ENCODE measurements at places on chromosomes 16 and 17. TPM values are rescaled to one million over a fixed set of nuclear protein-coding genes. Genes with fewer than 3 reads are reported as not detected.

- DNase-seq, result peak; percentile 33
These were observed 772 bp upstream of the SAMD14 start for GRCh38 chr17:50130559-50131305.

- no peak for DNase-seq
These were observed 392.1 kb downstream of the SOX9 start for GRCh38 chr17:72512649-72513556.

DNA sequence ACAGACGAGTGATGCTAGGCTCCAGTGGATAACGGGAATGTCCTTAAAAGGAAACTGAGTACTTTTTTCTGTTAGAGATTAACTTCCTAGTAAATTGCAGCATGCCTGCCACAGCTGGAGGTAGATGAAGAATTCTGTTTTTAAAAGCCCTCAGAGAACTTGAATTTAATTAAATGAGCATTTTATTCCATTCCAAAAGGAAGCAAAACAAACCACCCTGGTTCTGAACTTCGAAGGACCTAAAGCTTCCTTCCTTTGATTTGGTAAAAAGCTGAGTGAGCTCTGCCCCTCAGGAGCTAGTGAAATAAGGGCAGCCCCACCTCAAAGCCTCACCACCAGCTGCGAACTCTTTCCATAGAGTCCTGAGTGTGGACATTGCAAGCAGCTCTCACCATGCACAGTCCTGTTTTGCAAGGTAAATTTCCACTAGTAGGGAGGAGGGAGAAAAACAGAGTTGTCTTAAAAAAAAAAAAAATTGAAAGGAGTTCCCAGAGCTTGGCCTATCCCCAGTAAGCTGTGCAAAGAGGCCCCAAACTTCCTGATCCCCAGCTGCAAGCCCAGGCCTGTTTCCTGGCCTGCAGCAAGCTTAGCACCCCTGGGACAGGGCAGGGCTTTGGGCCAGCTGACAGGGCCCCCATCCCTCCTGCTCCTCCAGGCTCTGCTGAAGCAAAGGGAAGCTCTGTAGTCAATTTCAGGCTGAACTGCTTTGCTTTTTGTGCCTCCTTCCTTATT, 11.2 kb downstream of the CHD9NB start:
- DNase-seq, result no peak

ZNF423 gene
- total RNA-seq, result not detected

DNA sequence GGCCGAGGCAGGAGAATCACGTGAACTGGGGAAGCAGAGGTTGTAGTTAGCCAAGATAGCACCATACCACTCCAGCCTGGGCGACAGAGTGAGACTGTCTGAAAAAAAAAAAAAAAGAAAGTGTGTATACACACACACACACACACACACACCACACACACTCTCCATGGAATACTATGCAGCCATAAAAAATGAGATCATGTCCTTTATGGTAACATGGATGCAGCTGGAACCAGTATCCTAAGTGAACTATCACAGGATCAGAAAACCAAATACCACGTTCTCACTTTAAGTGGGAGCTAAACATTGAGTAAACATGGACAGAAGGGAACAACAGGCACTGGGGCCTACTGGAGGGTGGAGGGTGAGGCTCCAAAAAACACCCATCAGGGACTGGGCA, 16.7 kb downstream of the NDUFAB1 start:
- no peak for DNase-seq

- peak; percentile 48 for DNase-seq
These were observed 1.2 kb downstream of the SREBF1 start for GRCh38 chr17:17835415-17836249.

DNA sequence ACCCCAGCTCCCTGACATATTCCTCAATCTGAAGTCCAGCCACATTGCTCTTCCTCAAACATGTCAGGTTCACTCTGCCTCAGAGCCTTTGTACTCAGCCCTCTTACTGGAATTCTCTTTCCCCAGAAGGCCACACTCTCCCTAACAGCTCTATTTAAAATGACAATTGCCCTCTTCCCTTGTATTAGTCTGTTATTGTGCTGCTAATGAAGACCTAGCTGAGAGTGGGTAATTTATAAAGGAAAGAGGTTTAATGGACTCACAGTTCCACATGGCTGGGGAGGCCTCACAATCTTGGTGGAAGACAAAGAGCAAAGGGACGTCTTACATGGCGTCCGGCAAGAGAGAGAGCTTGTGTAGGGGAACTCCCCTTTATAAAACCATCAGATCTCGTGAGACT, 46.0 kb downstream of the HS3ST2 start:
- no peak for DNase-seq

DPEP3 gene
- not detected for total RNA-seq

DNA sequence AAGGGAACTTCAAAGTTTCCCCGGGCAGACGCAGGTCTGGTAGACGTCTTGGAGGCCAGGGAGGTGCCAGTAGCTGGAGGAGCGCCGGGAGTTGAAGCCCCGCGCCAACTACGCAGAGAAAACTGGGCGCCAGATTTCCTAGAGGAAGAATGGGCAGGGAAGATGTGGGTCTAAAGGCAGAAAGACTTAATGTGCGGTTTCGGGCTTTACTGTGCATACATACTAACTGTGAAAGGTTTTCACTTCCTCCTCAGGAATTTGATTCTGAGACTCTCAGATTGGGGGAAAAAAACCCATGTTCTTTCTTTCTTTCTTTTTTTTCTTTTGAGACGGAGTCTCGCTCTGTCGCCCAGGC, 331 bp upstream of the ZNF287 start:
- DNase-seq, result no peak

IGFALS gene
- not detected for total RNA-seq

SNX20 gene
- total RNA-seq, result 56.9 TPM

CCL1 gene
- 0.44 TPM for total RNA-seq

- DNase-seq, result peak; percentile 81
These were observed 2.8 kb upstream of the FUS start for GRCh38 chr16:31177136-31177535.

CORO1A gene
- 1,027 TPM for total RNA-seq

DNA sequence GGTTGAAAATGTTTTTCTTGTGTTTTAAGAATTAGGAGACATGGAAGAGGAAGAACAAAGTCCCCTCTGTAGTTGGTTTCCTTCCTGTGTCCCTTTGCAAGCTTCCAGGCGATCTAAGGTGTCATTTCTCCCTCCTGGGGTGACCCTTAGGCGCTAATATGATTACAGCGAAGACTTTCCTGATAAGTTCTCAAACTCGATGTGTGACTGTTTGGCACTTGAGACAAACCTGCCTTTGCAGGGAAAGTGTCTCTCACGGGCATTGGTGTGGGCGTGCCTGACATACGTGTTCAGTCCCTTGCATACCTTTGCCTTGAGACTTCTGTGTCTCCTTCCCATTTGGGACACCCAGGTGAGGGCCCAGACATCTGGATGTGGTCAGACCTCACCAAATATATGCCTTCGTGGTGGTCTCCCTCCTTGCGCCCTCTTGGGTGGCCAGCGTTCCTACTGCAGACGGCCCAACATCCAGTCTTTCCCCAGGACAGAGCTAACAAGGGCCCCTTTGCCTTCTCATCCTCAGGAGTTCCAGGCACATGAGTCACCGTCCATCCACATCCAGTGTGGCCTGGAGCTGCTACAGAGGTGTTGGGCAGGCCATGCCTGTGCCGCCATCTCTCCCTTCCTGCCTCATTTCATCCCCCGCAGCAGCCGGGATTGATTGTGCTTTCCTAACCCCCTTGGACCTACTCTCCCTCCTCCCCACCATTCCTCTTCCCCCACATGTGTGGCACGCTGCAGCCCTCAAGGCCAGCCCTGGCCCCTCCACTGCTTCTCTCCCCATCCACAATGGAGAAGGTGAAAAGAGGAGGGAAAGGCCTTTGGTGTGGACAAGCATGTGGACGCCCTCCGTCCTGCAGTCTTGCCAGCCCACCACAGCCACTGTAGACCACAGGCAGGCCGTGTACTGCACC, 3.1 kb upstream of the JPT2 start:
- no peak for DNase-seq

TEKT5 gene
- 0.15 TPM for total RNA-seq

DNA sequence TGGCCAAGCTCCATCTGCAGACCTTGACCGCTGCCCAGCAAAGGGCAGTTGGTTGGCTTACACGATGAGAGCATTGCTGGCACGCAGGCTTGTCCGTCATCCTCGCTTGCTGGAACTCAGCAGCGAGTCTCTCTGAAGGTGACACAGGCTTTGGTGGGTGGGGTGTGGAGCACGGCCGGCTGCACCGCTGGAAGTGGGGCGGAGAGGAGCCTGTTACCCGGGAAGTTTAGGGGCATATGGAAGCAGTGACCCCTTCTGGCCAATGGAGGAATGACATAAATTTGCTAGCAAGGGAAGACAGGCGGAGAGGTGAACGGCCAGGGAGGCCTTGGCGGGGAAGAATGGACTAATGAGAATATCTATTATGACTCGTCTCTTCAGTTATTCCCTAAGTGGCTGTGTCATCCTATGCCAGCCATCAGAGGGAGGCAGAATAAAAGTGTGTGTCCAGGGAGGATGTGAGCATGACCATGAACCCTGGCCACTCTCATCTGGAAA, 65.9 kb upstream of the SDK2 start:
- DNase-seq, result peak; percentile 71

DNAAF1 gene
- total RNA-seq, result not detected

GRCh38 chr17:67121316-67121891, 77.0 kb downstream of the CACNG1 start:
- DNase-seq, result no peak

GRCh38 chr17:75472119-75472518, 15.7 kb downstream of the TMEM94 start:
- DNase-seq, result no peak

DNA sequence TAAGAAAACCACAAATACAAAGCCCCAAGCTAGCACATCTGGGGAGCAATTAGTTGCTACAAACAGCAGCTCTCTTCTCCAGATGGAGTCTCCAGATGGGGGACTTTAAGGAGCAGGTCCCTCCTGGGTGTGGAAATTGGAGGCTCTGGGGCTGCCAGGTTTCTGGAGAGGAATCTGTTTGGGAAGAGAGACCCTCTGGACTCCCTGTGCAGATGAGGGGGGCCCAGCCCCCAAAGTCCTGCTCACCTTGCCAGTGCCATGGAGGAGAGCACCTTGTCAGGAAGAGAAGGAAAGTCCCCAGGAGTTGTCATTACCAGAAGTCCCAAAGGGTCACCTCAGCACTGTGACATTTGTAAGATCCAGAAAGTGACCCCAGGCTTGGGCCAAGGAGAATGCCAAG, 14.8 kb downstream of the TEKT5 start:
- no peak for DNase-seq

DNA sequence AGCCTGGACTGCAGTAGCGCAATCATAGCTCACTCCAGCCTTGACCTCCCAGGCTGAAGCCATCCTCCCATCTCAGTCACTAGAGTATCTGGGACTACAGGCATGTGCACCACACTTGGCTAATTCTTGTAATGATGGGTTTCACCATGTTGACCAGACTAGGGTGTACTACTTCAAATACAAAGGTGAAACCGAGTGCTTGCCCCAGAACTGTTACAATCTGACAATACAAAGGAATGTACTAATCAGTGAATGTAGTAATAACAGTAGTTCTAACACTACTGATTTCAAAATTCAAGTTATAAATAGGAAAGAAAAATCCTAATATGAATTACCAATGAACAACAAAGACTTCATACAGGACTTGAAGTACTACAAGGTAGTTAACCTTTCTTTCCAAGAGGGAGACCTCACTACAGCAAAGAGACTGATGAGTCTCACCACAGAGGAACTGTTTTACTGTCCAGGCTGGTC, 24.4 kb downstream of the CRK start:
- peak; percentile 15 for DNase-seq

GRCh38 chr16:73287859-73288405, 240.0 kb upstream of the ZFHX3 start:
- DNase-seq, result no peak

CTRL gene
- 3.1 TPM for total RNA-seq

- peak; percentile 95 for DNase-seq
These were observed 32.9 kb downstream of the TK2 start for GRCh38 chr16:66516808-66517585.

DNA sequence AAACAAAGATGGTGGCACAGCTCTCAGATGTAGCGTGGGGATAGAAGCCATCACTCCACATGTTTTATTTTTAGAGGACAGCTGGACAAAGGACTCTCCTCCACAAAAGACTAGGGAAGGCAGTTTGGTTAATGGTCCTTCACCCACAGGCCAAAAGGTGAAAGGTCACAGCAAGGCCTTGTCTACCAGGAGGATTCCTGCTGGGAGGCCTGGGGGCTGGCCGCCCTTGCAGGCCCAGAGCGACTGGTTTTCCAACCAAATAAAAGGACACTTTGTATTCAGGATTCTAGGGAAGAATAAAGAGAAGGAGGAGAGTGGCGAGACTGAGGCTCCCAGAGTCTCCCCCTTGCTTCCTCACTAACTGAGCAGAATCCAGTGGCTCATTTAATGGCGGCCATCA, 94.3 kb downstream of the AXIN2 start:
- no peak for DNase-seq

- DNase-seq, result peak; percentile 26
These were observed 16.3 kb upstream of the MAP3K14 start for GRCh38 chr17:45332989-45333701.

KCNJ12 gene
- total RNA-seq, result not detected

DNA sequence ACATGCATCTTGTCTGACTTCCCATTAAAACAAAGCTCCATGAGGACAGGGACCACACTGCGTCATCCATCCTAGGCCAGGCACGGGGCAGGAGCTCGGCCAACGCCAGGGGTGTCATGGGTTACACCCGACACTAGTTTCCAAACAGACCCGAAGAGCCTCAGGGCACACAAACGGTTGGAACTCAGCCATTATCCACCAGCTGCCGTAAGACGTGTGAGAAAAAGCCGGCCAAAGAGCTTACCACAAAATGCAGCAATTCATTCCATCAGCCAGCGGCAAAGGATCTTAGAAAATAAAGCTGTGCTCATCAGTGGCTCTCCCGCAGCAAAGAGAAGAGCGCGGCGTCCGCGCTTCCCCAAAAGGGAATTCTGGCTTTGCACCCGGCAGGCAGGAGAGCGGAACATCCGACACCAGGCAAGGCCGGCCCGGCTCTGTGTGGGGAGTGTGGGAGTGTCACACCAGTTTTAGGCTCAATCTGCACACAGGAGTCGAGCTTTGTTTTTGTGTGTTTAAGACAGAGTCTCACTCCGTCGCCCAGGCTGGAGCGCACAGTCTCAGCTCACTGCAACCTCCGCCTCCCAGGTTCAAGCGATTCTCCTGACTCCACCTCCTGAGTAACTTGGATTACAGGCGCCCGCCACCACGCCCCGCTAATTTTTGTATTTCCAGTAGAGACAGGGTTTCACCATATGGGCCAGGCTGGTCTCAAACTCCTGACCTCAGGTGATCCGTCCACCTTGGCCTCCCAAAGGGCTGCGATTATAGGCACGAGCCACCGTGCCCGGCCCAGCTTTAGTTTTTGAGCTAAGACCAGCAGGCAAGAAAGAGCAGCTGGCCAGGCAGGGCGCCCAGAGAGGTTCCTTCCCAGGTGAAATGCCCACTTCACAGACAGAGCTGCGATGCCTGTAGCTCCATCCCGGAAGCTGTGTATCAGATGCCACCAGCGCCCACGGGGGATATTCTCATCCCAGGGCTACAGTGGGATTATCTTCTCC, 1.5 kb downstream of the SLC38A8 start:
- DNase-seq, result no peak

PYY gene
- total RNA-seq, result not detected

DNA sequence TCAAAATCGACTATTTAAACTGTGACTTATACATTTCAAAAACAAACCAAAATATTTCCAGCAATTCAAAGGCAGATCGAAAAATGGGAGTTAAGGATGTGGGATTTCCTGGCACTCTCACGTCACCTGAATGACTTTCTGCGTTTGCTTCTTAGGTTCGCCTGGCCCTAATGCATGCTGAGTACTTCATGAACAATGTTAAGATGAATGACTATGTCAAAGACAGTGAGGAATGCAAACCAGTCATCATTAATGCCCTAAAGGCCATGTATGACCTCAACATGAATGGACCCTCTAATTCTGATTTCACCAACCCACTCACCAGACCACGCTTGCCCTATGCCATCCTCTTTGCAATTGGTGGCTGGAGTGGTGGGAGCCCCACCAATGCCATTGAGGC, 7.3 kb downstream of the KLHL10 start:
- no peak for DNase-seq
